ENCODE measurements at places on chromosomes 6 and 20.

DNA sequence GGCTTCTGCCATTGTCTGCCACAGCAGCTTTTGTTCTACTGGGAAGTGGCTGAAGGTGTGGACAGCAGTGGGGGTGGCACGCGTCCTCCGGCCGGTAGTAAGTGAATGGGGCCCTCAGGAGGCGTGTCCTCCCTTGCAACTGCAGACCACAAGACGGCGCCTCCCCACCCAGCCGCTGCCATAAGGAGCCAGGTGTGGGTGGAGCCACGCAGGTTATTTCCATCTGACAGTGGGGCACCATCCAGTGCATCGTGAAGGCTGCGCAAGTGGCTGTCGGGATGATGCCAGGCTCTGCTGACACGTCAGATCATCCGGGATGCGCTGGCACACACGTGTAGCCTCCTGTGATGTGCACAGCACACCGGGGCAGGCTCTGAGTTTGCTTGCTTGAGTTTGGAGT is 379.7 kb downstream of the CDH4 start:
- no peak for DNase-seq

DNA sequence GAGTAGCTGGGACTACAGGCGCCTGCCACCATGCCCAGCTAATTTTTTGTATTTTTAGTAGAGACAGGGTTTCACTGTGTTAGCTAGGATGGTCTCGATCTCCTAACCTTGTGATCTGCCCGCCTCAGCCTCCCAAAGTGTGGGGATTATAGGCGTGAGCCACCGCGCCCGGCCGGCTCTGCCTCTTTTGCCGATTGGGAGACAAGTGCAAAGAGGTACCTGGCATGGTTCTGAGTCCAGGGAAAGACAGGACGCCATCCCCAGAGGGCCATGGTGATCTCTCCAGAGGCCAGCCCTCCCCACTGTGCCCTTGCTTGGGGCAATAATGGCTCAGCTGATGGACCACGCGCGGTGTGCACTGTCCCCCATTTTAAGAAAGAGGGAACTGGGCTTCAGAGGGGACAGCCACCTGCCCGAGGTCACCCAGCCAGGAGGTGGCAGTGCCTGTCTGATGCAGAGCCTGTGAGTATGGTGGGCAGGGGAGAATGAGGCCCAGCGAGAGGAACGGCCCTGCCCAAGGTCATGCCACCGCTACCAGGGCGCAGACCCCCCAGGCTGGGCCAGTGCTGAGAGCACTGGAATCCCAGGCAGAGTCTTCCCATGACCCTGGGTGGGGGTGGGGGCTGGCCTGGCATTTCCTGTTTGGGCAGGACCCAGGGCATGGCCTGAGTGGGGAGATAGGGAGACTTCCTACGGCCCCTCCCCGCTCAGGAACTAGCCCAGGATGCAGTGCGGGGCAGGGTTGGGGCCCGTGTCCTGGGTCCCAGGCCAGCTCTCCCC is 61.0 kb downstream of the SNAI1 start:
- no peak for DNase-seq

DNA sequence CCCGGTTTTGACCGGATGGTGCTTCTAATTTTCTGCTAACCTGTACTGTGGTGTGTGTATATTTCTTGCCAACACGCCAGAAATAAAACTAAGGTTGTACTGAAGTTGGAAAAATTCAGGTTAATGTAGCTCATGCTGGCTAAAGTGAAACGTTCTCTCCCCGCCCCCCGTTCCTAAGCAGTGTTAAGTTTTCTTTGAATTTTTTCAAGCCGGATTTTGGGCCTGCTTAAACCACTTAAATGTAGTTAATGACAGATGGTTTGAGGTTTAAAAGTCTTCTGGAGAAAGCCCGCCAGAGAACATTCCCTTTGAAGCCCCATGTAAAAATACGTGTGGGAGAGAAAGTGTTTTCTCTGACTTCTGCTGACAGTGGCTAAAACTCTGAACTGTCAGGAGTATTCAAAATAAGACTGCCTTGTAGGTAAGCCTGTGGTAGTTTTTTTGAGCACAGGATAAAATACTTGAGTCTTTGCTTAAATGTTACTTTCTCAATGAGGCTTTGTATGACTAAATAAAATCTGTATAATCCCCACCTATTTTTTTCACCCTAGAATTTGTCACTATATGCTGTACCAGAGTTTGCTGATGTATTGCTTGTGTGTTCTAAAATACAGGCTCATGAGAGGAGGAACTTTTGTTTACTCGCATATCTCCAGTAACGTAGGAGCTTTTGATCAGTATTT is 101.3 kb downstream of the OR2B2 start:
- DNase-seq = no peak

DNA sequence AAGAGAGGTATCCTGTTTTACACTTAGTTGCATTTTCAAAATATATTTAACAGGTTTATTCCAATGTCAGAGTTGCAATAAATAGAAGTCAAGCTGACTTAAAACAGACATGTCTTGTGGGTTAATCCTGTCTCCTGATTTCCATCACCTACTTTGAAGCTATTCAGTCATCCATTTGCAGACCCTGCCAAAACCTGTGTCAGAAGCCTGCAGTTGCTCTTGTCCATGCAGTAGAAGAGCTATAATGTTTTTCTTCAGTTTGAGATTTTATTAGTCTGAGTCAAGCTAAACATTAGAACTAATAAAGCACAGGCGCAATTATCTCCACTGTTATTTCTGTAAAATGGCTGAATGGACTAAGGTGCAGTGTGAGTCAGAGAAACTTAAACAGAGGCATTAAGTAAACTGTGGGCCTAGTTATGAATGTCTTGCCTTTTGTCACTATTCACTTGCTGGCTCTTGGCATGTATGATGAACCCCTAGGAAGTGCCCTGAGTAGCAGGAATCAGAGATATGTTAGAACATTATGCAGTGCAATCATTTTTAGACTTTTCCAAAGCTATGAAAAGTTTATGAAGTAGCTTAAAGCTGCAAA is 11.0 kb upstream of the HDGFL1 start:
- no peak for DNase-seq

GRCh38 chr20:10387686-10388085 is 46.3 kb downstream of the MKKS start:
- no peak for DNase-seq

GRCh38 chr6:56689114-56689513 is 46.4 kb upstream of the DST start:
- no peak for DNase-seq

DNA sequence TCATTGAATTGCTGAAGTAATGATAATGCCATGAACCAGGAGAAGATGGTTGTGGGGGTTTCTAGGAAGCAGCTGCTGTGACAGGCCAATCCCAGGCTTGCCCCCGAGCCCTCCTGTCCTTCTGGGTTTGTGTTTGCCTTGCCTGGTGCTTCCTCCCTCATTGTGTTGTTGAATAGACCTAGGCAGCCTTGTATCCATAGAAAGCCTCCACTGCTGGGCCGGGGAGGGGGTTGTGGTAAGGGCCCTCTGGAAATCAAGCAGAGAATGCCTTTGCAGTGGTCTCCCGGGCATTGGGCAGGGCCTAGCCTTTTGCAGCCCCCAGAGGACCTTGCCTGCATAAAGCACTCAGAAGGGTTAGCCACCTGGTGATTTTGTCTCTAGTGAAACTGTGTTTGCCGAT is 69.3 kb downstream of the CDS2 start:
- no peak for DNase-seq

GRCh38 chr6:2471472-2471871 is 226.1 kb upstream of the GMDS start:
- no peak for DNase-seq

DNA sequence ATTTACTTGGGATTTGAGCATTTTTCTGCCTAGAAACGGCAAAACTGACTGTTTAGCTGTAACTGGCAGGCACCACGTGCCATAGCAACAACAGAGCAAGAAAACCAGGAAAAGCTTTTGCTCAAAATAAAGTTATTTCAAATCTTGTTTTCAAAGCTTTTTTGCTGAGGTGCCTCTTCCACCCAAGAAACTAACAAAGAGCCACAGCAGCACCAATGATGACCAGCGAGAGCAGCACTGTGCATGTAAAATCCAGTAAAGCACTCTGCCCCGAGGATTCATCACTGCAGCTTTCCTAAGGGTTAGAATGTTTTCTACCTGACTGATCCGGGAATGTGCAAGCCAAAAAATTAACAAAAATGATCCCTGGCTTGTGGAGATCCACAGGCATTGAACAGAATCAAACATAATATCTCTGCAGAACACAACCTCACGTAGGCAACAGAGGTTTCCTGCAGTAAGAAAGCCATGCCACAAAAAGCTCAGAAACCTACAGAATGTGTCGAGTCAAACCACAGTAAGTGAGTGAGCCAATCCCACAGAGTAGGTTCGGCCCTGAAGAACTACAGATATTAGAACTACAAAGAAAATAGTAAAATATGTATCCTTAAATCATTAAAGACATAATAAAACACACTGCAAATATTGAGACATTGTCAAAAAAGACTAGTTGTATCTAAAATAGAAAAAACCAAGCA is 7.4 kb upstream of the ULBP3 start:
- no peak for DNase-seq

- DNase-seq = no peak
Measured at GRCh38 chr20:6715401-6715941, 52.0 kb upstream of the BMP2 start.

DNA sequence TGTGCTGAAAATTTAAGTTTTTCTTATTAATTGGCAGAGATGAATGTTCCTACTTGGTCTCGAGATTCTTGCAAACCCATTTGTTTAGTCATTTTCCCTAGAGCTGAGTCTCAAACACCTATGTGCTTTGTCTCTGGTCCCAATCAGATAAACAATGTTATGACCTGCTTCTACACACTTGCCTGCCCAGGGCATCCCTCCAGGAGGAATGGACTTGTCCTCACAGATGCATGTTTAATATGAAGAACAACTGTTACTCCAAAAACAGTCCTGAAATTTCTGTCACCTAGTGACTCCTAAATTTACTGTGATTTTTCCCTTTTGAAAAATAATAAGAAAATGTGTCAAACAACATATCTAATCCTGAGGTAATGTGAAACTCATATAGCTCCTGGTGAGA is 43.7 kb downstream of the HDGFL1 start:
- no peak for DNase-seq

- DNase-seq = no peak
Measured at GRCh38 chr20:37837924-37838323, 65.0 kb upstream of the VSTM2L start.

GRCh38 chr6:35473075-35473849 is 5.1 kb downstream of the RPL10A start:
- DNase-seq = no peak

- no peak for DNase-seq
Measured at GRCh38 chr6:110708295-110708950, 106.8 kb downstream of the CDK19 start.

DNA sequence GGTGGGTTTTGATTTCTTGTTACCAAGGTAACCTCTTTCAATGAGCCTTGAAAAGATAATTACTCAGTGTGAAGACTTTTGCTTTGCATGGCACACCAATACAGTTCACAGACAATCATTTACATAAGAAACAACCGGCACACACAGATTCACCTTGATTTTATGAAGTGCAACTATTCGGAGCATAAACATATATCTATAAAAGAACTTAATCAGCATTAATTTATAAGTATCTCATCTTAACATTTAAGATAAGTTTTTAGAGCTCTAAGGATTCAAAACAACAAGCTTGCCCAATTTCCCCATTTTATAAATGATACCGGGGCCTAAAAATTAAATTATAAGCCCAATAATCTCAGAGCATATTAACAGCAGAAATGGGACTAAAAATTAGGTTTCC is 85.9 kb upstream of the PCSK2 start:
- DNase-seq = no peak

- no peak for DNase-seq
Measured at GRCh38 chr6:70072540-70073179, 206.3 kb downstream of the COL19A1 start.

GRCh38 chr20:4925842-4926530 is 75.3 kb downstream of the SLC23A2 start:
- DNase-seq = no peak

DNA sequence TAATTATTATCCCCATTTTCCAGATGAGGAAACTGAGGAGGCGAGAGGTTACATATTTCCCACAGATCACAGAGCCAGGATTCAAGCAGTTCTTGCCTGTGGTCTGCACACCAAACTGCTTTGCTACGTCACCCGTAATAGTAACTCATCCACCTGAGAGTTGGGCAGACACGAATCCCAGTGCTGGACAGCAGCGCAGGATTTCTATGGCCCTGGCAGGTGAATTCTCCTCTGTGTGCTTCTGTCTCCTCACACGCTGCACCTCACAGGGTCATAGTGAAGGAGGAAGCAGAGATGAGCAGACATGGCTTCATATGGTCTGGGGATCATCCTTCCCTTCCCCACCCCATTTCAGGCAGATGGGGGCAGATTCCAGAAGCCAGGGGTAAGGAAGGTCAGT is 127.0 kb upstream of the LRFN2 start:
- DNase-seq = no peak

- no peak for DNase-seq
Measured at GRCh38 chr20:61520893-61521460, 268.9 kb downstream of the CDH4 start.

GRCh38 chr6:88775866-88776571 is 187.4 kb downstream of the RNGTT start:
- no peak for DNase-seq

DNA sequence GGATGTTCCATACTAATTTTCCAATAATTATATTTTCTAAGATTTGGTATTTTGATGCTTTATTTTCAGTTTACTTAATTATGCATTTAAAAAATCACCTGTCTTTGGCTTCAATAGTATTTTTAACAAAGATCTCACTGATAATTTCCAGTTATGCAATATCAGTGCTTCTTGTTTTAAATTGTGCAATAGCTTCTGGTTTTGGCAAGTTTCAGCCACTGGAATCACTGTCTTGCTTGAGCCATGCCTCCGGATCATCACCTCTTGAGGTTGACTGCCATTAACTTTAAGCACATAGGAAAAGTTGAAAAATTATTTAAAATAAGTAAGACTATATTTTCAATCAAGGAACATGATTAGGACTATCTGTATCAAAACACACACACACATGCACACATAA is 1242.1 kb downstream of the HACE1 start:
- DNase-seq = no peak

DNA sequence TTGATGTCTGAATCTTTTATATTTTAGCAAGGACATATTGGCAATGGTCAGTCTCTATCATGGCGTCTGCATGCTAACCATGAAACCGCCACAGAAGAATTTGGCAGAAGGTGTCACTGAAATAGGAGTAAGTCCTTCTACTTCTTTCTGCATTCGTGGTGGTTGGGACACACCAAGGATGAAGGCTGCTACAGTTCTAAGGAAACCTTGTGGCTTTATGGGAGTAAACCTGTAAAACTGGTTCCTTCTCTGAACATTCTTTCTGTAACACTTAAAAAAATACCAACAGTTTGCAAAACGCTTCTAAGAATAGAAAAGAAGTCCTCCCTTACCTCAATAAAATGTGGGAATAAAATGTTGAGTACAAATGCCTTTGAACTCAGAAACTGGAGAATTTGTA is 195.3 kb downstream of the SLC24A3 start:
- no peak for DNase-seq

All from activated gamma-delta T cell treated with anti-CD3 and anti-CD28 coated beads, Interleukin-2, amount 50 U/mL, for 16 hours (primary cell).